ENCODE measurements at places on chromosomes 1 and 21.

DNA sequence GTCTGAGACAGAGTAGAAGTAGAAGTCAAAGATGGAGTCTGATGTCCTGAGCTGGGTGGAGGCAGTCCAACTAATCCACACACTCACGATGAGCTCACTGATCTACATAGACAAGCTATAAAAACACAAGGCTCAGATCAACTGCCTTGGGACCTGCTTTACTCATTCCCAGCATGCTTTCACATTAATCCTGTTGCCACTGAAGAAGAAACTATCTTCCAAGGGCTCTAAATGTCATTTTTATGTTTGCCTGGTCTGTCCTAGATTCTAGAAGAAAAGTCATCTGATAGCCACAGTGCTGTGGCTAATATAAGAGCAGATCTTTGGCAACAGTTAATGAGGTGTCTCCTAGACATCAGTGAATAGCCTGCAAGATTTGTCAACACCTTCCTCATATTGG lies 522.7 kb downstream of the NUF2 start:
- DNase-seq: peak; percentile 77

DNA sequence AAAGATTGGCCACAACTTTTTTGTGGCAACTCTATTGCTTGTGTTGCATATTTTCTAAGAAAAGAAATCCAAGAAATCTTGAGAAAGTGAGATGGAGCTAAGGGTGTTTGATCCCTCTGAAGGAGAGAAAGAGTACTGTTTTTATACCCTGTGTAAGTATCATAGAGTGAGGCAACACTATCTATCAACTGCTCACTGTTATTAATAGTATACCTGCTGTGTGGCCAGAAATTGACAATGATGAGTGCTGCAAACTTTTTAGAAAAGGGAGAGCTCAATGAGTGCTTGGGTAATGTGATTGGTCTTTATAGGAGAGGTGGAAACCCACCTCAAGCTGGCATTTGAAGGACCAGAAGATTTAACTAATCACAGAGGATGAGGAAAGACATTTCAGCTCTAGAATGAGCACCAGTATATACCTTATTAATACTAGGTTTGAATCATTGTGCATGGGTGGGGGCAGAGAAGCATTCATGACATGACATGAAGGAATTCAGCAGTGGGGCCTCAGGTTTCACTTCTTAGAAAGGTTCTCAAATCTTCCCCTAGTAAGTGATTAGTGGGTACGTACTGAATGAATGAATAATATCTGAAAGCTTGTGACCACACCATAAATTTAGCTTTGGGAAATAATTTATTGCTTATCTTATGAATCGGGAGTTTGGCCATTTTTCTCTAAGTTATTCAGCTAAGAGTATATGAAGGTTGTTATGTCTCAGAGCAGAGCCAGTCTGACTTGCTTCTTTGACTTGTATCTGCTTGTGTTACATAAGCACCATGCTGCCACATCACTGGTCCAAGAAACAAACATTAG lies 169.2 kb upstream of the SGIP1 start:
- DNase-seq: peak; percentile 69

DNA sequence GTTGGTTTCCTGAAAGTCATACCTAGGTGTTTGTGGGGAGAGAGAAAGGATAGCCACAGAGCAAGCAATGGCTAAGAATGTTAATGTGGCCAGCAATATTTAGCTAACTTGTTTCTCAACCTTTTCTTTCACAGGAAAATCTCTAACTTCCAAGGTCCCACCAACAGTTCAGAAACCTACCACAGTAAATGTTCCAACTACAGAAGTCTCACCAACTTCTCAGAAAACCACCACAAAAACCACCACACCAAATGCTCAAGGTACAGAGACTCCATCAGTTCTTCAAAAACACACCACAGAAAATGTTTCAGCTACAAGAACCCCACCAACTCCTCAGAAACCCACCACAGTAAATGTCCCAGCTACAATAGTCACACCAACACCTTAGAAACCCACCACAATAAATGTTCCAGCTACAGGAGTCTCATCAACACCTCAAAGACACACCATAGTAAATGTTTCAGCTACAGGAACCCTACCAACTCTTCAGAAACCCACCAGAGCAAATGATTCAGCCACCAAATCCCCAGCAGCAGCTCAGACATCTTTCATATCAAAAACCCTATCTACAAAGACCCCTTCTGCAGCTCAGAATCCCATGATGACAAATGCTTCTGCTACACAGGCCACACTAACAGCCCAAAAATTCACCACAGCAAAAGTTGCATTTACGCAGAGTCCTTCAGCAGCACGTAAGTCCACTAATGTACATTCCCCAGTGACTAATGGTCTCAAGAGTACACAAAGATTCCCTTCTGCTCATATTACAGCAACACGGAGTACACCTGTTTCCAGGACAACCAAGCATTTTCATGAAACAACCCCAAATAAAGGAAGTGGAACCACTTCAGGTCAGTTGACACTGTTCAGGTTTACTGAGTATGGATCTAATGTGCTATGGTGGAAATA lies 15.3 kb downstream of the CD55 start:
- peak; percentile 97 for DNase-seq

DNA sequence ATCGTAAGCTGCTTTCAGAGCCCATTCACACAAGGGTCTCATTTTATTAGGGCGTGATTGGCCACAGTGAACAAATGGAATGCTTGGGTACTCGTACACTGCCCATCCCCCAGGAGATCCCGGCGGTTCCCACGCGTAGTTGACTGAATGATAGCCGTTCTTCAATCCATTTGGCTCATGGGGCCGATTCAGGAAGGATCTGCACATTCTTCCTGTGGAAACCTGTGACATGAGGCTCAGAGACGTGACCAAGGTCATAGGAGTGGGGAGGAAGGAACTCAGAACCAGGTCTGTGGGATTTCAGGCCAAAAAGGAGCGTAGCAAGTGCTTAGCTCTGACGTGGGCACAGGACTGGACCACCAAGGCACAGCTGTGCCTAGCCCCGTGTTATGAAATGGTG lies 11.7 kb downstream of the ABCG1 start:
- no peak for DNase-seq

GRCh38 chr1:222417264-222417663 lies 130.6 kb downstream of the HHIPL2 start:
- no peak for DNase-seq

DNA sequence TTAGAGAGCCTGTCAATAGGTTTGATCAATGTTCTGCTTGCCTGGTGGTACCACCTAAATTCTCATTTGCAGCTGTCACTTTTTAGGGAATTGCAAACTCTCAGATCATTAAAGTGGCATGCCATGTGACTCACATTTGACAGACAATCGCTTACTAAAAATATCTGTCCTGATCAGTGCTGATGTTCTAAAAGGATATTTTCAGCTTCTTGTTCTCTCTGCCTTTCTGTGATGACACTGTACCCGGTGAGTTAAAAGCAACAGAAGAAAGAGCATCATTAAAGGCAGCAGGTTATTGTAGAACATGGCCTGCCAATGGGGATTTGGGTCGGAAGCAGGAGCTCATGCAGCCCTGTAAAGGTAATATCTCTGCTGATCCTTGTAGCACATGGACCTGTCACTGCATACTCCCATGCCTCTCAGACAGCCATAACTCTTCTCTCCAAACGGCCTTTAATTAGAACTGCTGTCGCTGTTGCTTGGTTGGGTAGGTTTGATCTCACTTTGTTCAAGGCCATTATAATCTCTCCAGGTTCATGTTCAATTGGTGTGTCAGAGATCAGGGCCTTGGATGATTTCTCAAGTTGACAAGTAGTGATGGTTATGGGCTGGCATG lies 441.3 kb upstream of the DEPDC1 start:
- no peak for DNase-seq

DNA sequence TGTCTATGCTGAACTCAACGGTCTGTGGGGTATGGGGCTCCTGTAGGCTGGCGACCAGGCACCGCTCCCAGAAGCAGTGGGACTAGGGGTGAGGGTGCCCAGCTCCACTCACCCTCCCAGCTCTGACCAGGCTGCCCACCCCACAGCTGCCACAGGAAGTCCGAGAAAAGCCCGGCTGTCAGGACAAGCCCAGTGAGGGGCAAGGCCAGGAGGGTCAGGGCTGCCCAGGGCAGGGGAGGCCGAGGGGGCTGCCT lies 3.5 kb upstream of the TMEM52 start:
- DNase-seq: no peak

- DNase-seq: no peak
Measured at GRCh38 chr1:91696321-91696720, 189.6 kb downstream of the TGFBR3 start.

DNA sequence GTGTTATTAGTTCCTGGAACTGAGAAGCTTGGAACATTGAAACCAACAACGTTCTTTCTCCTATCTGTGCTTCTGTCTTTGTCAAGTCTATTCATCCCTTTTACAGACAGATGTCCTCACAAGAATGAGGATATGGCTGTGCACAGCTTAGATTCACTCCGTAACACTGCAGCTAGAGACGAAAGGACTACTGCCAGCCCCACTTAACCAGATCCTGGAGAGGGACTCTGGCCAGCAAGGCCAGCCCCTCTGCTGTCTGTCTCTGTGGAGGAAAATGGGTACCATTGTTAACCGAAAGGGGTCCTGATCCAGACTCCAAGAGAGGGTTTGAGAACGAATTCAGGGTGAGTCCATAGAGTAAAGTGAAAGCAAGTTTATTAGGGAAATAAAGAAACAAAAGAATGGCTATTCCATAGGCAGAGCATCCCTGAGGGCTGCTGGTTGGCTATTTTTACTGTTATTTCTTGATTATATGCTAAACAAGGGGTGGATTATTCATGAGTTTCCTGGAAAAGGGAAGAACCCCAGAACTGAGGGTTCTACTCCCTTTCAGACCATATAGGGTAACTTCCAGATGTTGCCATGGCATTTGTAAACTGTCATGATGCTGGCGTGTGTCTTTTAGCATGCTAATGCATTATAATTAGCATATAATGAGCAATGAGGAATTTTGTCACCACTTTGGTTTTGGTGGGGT lies 17.4 kb upstream of the USP24 start:
- DNase-seq: no peak

DNA sequence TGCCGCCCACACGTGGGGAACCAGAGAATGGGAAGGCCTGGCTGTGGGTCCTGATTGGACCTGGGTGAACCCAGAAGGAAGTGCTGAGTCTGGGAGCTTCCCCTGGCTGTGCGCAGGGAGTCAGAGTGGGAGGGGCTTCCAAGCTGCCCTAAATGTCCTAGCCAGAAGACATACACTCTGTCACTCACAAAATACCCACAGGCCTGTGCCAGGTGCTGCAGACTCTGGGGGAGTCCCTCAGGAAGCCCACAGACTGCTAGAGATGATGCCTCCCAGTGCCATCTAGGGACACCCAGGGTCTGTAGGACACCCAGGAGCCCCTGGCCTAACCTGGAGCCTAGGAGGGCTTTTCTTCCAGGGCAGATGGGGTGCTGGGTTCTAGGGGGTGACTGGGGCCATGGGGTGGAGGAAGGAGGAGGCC lies 33.7 kb upstream of the LRP8 start:
- DNase-seq: no peak

GRCh38 chr1:234780531-234781162 lies 170.7 kb upstream of the IRF2BP2 start:
- no peak for DNase-seq

DNA sequence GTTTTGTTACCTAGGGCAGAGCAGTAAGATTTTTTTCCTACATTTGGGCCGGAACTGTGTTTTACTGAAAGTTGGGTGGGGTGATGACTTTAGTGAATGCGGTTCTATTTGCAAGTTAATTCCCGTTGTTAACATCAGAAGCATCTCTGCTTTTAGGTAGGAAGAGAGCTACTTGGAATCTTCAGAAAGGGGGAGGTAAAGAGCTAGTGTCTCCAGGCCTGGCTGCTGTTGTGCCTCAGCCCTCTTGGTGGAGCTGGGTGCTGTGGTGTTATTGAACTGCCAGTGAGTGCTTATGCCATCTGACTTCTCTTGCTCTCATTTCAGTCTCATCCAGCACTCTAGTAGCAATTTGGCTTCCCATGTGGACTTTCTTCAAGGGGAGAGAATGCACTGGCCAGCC lies 3.4 kb downstream of the KDM4A start:
- DNase-seq: peak; percentile 49

DNA sequence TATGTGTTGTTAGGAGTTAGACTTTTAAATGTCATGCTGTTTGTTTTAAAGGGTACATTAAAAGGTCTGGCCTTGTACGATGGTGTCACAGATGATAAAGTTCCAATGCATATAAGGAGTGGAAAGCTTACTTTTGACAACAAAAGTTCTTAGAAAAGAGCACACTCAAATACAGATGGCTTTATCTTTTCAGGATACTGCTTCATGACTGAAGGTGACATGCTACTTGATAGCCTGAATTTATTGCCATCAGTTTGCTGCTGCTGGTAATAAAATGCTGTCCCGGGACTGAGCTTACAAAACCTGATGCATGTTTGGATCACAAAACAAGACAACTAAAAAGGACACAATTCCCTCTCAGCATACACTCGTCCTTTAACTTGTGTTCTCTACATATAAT lies 84.9 kb downstream of the TTC3 start:
- DNase-seq: no peak

DNA sequence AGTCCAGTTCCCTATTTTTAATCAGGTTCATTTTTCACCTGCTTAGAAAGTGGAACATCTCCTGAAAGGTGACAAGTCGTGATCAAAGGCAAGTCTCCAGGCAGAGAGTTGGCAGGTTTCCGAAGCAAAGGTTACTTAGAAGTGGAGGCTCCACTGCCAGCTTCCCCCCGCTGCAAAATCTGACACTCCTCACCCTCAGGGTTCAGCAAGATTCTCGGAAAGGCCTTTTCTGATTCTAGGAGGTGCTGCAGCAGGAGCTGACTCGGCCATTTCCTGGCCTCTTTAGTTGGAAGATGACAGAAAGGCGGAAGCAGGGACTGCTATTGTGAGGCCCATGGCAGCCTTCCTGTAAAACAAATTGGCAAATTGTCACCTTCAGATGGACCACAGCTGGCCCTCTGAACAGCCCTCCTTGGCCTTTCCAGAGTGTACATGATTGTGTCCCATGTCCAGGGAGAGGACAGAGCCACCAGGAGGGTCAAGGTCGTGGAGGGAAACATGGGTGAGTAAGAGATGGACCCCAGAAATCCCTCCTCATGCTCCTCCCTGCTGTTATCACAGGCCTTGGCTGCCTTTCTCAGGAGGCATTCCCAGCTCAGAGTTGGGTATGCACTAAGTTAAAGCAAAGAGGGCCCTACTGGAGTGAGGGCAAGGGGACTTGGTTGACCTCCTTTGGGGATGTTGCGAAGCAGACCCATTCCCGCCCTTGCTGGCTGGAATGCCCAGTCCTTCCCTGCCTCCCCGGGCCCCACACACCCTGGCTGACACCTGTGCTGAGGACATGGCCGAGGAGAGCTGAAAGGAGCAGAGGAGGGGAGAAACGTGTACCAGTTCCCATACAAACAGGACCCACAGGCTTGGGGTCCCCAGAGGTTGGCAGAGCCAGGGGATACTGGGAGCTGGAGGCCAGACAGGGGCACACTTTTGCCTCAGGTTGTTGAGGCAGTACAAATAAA lies 115.5 kb upstream of the IRF2BP2 start:
- DNase-seq: no peak

DNA sequence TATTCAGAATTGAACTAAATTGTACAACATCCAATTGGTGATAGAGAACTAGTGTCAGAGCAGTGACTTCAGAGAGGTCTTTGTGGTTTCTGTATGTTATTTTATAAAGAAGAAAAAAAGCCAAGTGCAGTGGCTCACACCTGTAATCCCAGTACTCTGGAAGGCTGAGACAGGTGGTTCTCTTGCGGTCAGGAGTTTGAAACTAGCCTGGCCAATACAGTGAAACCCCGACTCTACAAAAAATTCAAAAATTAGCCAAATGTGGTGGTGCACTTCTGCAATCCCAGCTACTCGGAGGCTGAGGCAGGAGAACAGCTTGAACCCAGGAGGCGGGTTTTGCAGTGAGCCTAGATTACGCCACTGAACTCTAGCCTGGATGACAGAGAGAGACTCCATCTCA lies 90.7 kb downstream of the ASH1L start:
- DNase-seq: no peak

GRCh38 chr1:37177230-37177864 lies 143.0 kb upstream of the GRIK3 start:
- peak; percentile 35 for DNase-seq

Measured in iris pigment epithelial cell (primary cell).